Fibroblast of the aortic adventitia (primary cell): ENCODE measurements at places on chromosomes 5 and 9.

- DNase-seq: peak; percentile 69
These were observed 983 bp downstream of the GCNT1 start for GRCh38 chr9:76459694-76460635.

- no peak for DNase-seq
These were observed 153.4 kb downstream of the SLC12A2 start for GRCh38 chr5:128237000-128237399.

DNA sequence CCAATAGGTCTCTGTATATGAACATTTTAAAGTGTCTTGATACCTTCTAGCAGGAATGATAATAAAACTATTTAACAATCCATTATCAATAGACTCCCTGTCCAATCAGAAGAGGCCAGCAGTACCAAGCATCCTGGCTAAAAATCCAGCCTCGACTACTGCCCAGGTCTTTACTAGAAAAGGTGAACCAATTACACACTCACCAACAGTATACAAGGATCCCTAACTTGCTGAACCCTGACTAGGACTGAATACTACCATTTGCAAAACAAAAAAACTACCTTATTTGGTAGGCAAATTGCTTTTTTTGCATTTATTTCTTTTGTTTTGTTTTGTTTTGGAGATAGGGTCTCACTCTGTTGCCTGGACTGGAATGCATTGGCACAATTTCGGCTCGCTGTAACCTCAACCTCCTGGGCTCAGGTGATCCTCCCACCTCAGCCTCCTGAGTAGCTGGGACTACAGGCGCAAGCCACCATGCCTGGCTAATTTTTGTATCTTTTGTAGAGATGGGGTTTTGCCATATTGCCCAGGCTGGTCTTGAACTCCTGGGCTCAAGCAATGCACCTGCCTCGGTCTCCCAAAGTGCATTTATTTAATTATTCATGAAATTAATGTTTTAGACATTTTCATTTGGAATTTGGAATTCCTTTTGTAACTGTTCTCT, 27.5 kb downstream of the FNBP1 start:
- DNase-seq: no peak

DNA sequence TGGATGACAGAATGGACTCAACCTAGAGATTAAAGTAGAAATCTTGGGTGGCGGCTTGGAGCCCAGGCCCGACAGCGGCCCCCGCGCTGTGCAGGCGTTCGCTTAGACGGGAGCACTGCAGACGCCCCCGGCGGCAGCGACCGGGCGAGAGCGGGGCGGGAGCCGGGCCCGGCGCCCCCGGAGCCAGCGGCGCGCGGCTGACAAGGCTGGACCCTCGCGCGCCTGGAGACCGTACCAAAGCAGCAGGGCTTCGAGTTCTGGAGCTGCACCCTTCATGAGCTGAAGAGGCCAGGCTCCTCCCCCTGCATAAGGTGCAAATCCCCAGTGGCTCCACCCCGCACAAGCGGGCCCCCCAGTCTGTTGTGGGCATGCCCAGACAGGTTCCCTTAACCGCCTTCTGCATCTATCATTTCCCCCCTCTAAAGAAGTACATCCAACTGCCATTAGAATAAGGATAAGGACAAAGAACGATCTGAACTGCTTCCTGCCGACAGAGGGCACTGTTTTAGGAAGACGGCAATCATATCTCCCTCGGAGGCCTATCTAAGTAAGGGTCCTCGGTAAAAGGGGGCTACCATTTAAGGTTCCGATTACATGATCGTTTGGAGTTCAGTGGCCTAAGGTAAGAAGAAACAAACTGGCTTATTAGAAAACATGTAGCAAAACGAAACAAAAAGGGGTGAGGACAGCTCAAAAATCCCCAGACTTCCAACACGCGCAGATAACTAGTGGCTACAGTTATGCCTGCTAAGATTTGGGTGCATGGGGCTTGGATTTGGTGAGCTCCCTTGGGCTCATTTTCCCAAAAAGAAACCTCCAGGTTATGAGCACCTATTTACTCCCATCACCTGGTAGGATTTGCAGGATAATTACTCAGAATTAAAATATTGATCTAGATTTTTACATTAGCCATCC, 66.3 kb downstream of the RGMB start:
- peak; percentile 8 for DNase-seq

DNA sequence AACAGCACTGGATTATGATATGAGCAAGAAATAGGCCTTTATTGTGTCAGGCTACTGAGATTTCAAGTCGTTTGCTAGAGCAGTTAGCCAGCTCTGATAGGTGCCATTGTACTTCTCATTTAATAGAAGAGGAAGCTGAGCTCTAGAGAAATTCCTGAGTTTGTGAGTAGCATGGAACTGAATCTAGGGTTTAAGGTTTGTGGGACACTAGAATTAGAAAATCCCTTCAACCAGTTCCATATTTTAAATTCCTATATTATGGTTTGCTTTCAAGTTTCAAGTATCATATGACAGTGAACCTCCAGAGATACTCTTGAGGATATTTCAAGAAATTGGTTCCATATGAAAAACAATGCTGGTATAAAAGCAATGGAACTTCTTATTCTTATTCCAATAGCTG, 87.6 kb downstream of the ANKRD55 start:
- DNase-seq: no peak
